Stimulated activated CD4-positive, alpha-beta T cell treated with anti-CD3 and anti-CD28 coated beads, TNF-alpha, amount 100 ng/mL, for 1 hour (primary cell): ENCODE measurements at places on chromosomes 13 and 19.

DNA sequence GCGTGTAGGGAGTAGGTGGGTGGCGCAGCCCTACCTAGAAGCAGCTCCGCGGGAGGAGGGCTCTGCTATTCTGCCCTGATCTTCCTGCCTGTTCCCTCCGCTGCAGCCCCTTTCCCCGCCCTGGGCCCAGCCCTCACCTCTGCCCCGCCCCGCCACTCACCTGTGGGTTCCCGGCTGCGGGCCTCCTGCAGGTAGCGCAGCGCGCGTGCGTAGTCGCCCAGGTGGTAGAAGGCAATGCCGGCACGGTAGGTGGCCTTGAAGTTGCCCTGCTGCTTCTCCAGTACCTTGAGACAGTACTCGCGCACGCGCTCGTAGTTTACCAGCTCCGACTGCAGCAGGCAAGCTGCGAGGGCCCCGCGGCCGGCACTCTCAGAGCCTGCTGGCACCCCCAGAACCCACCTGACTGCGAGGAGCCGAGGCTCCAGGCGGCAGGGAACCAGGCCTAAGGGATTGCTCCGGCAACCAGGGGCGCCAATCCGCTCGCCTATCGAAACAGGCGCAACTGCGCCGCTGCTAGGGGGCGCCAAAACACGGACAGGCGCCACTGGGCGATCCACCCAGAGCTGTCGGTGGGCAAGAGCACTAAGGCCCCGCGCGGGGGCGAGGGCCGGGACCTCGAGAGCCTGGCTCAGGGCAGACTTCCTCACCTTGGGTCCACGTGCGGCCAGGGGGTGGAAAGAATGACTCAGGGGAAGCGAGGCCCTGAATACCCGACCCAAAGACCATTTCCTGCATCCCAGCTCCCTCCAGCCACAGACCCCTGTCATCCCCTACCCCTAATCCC lies 965 bp downstream of the TTC9B start:
- no peak for DNase-seq

DNA sequence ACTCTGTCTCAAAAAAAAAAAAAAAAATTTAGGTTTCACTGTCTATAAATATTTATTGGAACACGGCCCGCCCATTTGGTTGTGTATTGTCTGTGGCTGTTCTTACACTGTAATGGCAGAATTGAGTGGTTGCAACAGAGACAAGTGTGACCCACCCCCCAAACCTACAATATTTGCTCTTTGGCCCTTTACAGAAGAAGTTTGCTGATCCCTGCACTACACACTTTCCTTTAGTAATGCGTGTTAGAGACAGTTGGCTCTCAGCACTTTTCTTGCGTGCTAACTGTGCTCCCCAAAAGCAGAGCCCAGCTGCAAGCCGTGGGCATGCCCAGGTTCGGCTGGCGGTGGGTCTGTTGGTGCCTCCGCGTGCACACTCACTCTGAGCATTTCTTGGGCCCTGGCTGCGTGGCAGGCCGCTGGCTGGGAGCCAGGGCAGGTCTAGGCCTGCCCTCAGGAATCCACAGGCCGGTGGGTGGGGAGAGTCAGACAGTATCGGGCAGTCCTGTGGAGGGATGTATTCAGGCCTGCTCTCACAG lies 72.6 kb downstream of the SIPA1L3 start:
- DNase-seq, result no peak

DNA sequence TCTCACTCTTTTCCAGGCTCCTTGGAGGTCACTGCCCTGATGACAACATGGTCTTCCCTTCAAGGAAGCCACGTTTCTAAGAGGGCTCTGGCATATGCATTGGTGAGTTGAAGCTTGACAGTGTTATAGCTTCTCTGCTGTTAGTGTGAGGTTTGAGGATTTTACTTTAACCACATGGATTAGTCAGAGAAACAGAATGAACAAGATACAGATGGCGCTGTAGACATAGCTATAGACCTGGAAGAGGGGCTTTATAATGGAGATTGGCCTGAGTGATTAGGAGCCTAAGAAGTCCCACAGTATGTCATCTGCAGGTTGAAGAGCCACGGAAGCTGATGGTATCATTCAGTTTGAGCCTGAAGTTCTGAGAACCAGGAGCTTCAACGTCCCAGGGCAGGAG lies 18.4 kb upstream of the URI1 start:
- no peak for DNase-seq

DNA sequence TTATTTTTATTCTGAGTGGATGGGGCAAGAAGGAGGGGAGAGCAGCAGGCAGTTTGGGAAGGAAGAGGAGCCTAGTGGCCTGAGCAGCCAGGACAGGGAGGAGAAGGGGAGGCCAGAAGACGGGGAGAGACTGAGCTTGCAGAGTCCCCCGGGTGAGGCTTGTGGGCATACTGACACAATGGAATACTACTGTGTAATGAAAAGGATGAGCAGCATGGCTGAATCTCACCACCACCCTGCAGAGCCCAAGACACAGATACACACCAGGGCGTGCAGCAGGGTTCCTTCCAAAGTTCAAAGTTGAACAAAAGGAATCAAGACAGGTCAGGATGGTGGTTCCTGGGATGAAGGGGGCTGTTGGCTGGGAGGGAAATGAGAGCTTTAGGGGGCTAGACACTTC lies 8.1 kb upstream of the SMG9 start:
- no peak for DNase-seq

- no peak for DNase-seq
Observed at GRCh38 chr19:41407271-41407670, 9.7 kb downstream of the BCKDHA start.

GRCh38 chr19:49936549-49936948 lies 7.2 kb upstream of the NUP62 start:
- no peak for DNase-seq

GRCh38 chr13:45374917-45375316 lies 33.9 kb upstream of the TPT1 start:
- DNase-seq, result no peak

- no peak for DNase-seq
Observed at GRCh38 chr13:30486230-30487074, 20.7 kb upstream of the HMGB1 start.

DNA sequence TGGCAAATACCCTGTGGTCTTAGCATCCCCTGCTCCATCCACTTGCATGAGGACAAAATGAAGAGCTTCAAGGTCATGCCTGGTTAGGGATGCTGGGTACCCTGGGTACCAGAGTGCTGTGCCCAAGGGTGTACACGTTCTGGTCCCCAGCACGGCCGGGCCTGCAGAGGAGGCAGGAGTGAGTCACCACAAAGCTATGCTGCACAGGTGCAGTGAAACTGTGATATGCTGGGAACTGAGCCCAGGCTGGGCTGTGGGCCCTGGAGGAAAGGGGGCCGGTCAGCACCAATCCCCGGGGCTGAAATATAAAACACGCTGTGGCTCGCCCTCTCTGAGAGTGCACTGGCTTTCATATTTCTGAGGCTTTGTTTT lies 95.1 kb downstream of the TSHZ3 start:
- DNase-seq, result no peak

- no peak for DNase-seq
Observed at GRCh38 chr13:99007414-99007986, 29.6 kb upstream of the DOCK9 start.

GRCh38 chr19:7492142-7492541 lies 3.3 kb upstream of the PEX11G start:
- DNase-seq, result no peak

DNA sequence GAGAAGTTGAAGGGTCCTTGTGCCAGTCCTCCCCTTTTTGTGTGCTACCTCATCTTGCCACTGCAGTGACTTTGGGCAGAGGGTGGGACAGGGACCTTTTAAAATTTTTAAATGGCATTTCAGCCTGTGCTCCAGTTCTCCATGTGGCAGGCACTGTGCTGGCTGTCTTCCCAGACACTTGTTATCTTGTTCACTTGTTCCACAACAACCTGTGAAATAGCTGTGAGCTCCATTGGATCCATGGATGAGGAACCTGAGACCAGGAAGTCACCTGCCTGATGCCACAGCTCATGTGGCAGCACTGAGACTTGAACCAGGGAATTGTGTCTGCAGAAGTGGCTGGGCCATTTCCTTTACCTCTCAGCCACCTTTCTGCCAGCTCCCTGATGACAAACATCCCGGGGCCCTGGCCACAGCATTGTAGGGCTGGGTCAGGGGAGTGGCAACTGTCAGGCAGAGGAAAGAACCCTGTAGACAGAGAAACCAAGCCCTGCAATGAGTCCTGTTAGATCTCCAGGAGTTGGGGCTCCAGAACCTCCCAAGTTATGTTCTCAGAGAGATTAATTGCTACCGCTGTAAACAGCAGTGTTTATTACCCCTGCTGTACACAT lies 6.4 kb downstream of the EGLN2 start:
- DNase-seq, result peak; percentile 47

DNA sequence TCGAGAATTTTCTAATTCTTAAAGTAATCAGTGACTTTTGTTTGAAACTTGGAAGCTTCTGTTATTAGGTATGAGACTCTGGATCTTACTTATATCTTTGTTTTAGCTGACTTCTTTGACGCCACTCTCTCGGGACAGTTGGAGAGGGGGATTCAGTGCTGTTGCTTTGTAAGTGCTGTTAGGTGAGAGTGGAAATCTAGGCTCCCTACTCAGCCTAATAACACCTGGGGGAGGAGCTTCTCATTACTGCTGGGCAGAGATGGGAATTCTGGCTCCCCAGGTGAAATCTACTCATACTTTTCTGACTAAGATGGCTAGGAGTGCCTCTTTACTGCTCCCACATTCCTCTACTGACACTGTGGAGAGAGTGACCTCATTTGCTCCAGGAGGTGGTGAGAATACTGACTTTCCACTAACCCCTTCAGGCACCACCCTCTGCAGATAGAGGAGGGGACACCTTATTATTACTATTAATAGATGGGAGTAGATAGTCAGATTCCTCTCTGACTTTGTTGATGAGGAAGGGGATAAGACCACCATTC lies 324.9 kb upstream of the SPRY2 start:
- no peak for DNase-seq

GRCh38 chr13:110480161-110480560 lies 81.4 kb downstream of the RAB20 start:
- no peak for DNase-seq

GRCh38 chr19:58474997-58475713 lies 997 bp upstream of the ZNF446 start:
- DNase-seq, result no peak

GRCh38 chr13:31208559-31209122 lies 8.9 kb downstream of the B3GLCT start:
- DNase-seq, result no peak

GRCh38 chr19:1606138-1606651 lies 933 bp upstream of the UQCR11 start:
- DNase-seq, result no peak

DNA sequence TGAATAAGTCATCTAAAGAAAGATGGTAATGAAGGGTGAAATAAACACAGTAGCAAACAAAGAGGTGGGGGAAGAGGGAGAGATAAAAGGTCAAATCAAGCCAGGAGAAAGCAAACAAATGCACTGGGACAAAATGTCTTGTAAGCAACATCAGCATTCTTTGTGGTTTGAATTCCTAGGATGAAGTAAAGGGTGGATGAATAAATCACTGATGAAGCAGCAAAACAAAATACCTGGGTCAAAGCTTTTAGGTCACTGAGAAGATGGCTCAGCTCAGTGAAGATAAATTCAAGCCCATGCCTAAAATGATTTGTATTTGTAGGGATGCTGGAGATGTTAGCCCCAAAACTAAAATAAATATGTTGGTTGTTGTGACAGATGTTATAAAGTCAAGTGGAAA lies 86.5 kb upstream of the FBXL3 start:
- no peak for DNase-seq

DNA sequence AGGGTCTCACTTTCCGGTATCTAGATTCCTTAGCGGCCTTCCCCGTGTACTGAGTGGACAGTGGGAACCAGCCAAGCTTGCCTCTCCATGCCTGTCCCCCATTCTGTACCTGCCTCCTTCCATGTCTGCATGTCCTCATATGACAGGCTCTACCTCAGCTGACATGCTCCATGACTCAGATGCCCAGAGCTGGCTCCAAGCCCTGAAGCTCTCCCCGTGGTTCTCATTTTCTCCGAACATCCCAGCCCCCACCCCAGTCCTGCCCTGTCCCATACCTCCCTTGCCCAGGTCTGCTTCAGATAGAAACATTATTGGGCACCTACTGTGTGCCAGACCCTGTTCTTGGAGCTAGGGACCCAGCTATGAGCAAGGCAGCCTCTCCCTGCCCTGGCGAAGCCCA lies 17.1 kb upstream of the SHFL start:
- no peak for DNase-seq

DNA sequence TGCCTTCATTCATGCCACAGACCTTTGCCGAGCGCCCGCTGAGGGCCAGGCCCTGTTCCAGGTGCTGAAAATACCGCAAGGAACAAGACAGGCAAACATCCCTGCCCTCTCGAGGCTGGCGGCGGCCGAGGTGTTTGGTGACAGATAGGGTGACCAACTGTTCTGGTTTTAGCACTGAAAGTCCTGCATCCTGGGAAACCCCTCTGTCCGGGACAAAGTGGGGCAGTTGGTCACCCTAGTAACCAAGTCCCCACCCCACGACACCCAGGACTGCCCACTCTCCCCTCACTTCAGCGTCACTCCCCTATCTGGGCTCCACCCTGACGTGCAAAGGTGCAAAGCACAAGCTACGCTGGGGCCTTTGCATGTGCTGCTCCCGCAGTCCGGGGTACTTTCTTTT lies 17.3 kb downstream of the ZBTB7A start:
- no peak for DNase-seq

- no peak for DNase-seq
Observed at GRCh38 chr13:52955472-52955874, 73.1 kb upstream of the OLFM4 start.

DNA sequence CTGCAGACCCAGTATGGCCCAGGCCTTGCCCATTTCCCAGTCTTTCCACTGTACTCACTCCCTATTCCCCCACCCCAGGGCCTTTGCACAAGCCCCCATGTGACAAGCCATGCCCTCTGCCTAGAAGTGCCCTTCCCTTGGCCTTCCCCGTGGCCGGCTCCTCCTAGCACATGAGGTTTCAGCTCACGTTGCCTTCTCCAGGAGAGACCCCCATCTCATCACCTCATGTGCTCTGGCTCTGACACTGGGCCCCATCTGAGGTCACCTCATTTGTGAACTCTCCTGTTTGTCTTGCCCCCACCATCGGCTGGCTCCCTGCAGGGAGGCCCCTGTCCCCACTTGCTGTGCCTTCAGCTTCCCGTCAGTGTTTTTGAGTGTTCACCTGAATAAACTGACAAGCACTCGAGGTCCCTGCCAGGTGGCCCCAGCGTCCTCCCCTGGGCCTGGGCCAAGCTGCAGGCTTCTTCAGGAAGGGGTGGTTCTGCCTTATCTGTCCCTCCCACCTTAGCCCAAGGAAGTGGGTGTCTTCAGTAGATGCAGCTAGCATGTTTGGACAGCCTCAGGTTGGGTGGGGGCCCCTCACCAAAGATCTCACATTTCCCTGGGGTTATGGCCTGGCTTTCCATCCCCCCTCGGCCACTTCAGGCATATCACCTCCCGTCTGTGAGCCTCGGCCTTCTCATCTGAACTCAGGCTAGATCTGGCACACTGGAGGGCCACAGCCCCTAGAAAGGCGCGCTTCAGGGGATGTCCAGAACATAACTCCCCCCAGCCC lies 3.8 kb upstream of the SLC25A42 start:
- DNase-seq, result no peak

GRCh38 chr13:39095500-39095899 lies 57.2 kb downstream of the NHLRC3 start:
- DNase-seq, result no peak

DNA sequence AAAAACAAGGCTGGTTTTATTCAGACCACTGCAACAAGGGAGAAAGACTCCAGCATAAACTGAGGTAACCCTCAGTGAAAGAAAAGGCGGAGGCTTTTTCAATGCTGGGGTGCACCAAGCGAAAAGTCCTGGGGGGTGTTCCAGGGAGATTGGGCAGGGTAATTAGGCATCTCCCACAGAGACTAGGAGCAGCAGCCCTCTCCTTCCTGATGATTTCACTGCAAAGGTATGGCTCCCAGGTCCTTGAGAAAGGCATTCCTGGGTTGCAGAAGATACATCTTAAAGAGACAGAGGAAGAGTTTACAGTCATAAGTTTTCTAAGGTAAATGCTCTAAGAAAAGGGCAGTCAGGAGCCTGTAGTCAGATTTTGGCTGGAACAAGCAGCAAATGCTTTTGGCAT lies 412.0 kb downstream of the FOXO1 start:
- DNase-seq, result no peak
